T-helper 1 cell (primary cell): ENCODE measurements at places on chromosomes 4 and X.

- DNase-seq = no peak
Observed at GRCh38 chrX:9310616-9311015, 154.2 kb upstream of the TBL1X start.

DNA sequence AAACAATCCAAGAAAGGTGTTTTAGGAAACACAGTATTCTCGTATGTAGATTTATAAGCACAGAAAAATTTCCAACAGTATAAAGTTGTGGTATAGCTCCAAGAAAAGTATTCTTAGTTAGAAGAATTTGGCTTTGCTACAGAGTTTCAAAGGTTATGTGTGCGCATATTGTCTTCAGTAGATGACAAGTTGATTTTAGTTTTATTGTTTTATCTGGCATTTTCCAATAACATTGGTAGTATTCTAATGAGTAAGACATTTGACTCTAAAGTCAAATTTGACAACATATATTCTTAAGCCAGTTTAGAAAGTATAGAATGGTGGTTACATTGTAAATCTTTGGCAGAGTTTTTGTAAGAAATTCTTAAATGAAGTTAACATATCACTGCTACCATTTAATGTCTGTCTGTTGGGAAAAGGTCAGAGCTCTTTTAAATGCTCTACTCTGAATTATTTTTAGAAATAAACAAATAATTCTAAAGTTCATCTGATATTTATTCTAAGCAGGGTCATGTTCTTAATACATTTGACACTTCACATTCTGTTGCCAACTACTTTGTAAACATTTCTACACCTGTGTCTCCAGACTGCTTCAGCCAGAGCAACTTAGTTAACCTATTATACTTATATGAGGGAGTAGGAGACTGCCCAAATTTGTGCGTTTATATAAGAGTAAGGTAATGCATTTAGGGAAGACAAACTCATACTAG, 30.0 kb downstream of the CLCN3 start:
- no peak for DNase-seq

- DNase-seq = no peak
Observed at GRCh38 chr4:8541981-8542715, 38.0 kb upstream of the GPR78 start.

- no peak for DNase-seq
Observed at GRCh38 chr4:29581457-29581856, 1138.7 kb upstream of the PCDH7 start.

GRCh38 chrX:1743663-1744062, 128.8 kb downstream of the ASMT start:
- DNase-seq = no peak
